ENCODE measurements at places on chromosomes 11 and 22.

- no peak for DNase-seq
These were observed 121.6 kb downstream of the CASP12 start for GRCh38 chr11:104776501-104777170.

- DNase-seq, result no peak
These were observed 565 bp downstream of the GAS2L1 start for GRCh38 chr22:29306835-29307595.

DNA sequence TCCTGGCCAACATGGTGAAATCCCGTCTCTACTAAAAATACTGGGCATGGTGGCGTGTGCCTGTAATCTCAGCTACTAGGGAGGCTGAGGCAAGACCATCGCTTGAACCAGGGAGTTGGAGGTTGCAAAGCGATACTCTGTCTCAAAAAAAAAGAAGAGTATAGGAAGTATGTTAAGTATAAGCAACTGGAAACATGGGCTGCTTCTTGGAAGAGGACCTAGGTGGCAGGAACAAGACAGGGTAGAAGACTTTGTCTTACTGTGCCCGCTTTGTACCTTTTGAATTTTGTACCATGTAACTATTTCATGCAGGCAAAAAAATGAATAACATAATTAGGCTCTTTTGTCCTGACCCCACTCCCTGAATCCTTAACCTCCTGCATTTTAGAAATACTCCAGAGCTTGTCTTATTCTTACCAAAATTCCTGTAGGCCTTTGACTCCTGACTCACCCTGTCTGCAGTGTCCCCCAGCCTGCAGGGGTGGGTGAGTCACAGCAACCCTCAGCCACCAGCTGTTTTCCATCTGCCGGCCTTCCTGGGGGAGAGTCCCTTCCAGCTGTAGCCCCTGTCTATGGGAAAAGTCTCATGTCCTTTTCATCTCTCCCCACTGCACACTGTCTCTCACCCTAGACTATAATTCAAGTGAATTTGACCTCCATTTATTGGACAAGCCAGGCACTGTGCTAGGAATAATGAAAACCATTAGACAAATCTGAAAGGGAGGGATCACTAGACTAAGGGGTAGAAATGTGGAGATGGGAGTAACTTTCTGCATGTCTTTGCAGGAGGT is 41.8 kb downstream of the TXN2 start:
- DNase-seq, result no peak

GRCh38 chr11:21615955-21616371 is 576.9 kb upstream of the ANO5 start:
- DNase-seq, result no peak

GRCh38 chr11:120401506-120401905 is 65.3 kb downstream of the ARHGEF12 start:
- DNase-seq, result no peak

All from stimulated activated CD4-positive, alpha-beta T cell treated with anti-CD3 and anti-CD28 coated beads, Interleukin-15, amount 100 ng/mL, for 48 hours (primary cell).